Cardiac muscle cell (in vitro differentiated cells and primary cell): ENCODE measurements at places on chromosomes 6 and 20.

GRCh38 chr20:17659801-17660200, 22.2 kb downstream of the RRBP1 start:
- DNase-seq = no peak
- H3K27ac ChIP-seq = no peak overlapping the region
- no peaks in the 10 kb centered on the region for H3K36me3 ChIP-seq

DNA sequence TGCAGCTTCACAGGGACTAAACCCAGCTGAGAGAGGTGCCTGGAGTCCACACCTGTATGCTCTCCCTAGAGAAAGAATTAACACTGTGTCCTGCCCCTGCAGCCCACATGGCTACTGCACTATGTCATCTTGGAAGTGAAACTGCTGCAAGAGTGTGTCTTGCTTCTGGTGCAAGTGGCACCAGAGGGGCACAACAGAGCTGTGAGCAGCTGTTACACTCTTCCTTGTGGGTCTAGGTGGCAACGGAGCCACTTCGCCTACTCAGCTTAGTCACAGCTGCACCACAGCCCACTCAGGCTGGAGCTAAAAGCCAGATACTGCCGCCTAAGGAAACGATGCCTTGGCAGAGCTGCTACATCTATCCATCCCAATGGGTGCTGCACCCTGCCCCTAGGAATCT, 391.4 kb downstream of the COL12A1 start:
- no peaks in the 10 kb centered on the region for H3K27me3 ChIP-seq
- no peak overlapping the region for H3K4me3 ChIP-seq
- H3K36me3 ChIP-seq = no peaks in the 10 kb centered on the region
- H3K27ac ChIP-seq = no peak overlapping the region
- DNase-seq = no peak

- H3K4me3 ChIP-seq = no peak overlapping the region
- DNase-seq = no peak
- peak overlapping the region; percentile 64 for H3K27ac ChIP-seq
- H3K36me3 ChIP-seq = no peaks in the 10 kb centered on the region
- H3K27me3 ChIP-seq = no peaks in the 10 kb centered on the region
Observed at GRCh38 chr6:16470502-16471221, 232.3 kb downstream of the GMPR start.

DNA sequence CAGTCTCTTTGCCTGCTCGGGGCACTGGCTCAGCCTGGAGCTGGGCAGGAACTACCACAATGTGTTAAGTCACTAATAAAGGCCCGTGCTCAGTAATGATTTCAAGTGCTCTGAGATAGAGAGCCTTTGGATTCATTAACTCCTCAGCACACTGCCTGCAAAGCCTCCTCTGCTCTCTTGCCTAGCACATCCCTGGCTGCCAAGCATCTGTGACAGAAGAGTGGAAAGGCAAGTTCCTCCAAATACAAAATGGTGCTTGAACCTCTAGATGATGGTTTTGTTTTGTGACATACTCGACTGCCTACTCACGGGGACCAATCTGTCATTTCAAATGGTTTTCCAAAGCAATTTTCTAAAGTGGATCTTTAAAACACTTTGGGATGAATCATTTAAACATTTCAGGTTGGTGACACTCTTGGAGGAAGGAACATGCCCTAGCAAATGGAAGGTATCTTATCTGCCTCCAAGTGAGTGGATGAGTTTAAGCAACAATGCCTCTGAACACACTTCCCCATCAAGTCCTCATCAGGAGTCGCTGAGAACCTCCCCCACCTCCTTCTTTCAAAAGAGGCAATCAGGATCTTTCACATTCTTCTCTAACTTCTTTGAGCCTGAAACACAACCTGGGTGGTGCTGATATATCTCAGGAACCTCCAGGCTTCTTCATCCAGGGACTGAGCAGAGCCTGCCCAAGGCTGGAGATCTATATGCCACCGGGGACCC, 35.8 kb downstream of the METTL24 start:
- H3K4me3 ChIP-seq = no peak overlapping the region
- H3K27me3 ChIP-seq = no peaks in the 10 kb centered on the region
- no peak for DNase-seq
- H3K36me3 ChIP-seq = no peaks in the 10 kb centered on the region

DNA sequence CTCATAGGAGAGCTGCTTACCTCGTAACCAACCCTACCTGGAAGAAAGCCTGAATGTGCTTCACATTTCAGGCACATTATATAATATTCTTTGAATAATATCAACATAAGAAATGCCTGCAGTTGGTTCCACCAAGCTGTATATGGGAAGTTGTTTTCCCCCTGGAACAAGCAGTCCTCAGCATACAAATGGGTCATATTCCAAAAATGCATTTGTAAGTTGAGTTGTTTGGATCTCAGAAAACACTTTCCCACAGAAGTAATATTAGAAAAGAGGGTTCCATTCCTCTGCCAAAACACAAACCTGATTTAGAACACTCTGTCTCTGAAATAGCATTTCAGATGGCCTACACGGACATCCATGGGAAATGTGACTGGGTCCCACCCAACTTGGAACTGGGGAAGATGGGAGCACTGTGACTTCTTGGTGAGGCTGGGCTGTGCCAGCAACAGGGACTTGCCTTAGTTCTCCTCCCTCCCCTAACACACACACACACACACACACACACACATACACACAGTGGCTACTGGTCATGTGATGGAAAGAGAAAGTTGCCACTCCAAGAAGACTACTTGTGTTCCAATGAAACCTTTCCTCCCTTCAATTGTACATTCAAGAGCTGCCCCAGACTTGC, 11.4 kb upstream of the RCAN2 start:
- H3K36me3 ChIP-seq = no peaks in the 10 kb centered on the region
- H3K27me3 ChIP-seq = no peaks in the 10 kb centered on the region
- DNase-seq = no peak
- H3K4me1 ChIP-seq = no peaks in the 10 kb centered on the region

GRCh38 chr20:33669224-33669623, 2.5 kb downstream of the ACTL10 start:
- peaks cover 13% of the 10 kb centered on the region for H3K36me3 ChIP-seq
- peaks cover 19% of the 10 kb centered on the region for H3K4me1 ChIP-seq
- no peak overlapping the region for H3K4me3 ChIP-seq
